ENCODE measurements at places on chromosomes 5 and 9.
A peak's percentile ranks its signal among the peaks of the same experiment; 100 is the strongest.

- no peak for DNase-seq
Observed at GRCh38 chr5:31036411-31036810, 157.1 kb upstream of the CDH6 start.

- DNase-seq, result no peak
Observed at GRCh38 chr5:72242796-72243475, 77.1 kb downstream of the MRPS27 start.

- DNase-seq, result no peak
Observed at GRCh38 chr5:159330131-159330800, at the start of gene IL12B. IL12B (minus strand) TSS chr5:159330487; CDS start chr5:159326782, 3,705 bp downstream.

DNA sequence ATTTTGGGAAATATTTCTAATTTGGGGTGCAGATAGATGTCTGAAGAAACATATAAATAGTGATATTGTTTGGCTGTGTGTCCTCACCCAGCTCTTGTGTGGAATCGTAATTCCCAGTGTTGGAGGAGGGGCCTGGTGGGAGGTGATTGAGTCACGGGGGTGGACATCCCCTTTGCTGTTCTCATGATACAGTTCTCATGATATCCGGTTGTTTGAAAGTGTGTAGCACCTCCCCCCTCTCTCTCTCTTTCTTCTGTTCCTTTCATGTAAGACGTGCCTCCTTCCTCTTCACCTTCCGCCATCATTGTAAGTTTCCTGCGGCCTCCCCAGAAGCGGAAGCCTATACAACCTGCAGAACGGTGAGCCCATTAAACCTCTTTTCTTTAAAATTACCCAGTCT is 11.4 kb upstream of the ADAMTS16 start:
- no peak for DNase-seq

DNA sequence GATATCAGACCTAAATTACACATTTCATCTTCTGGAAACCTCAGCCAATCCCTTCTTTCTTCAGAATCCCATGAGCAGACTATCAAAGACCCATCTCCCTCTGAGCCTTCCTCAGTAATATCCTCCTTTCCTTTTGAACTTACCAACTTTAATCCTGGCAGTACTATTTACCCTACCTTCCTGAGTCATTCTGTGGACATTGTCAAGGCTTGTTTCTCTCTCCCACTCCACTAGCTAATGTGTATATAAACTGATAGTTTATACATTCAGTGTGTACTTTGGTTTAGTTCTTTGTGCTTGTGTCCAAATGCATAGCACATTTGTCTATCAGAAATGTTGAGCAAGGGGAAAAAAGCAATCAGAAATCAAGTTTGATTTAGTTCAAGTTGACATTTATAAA is 568.3 kb downstream of the CSNK1G3 start:
- no peak for DNase-seq

- DNase-seq, result no peak
Observed at GRCh38 chr9:77598524-77598923, 49.6 kb downstream of the GNA14 start.

GRCh38 chr5:90932052-90932699 is 373.6 kb downstream of the ADGRV1 start:
- DNase-seq, result peak; percentile 76

DNA sequence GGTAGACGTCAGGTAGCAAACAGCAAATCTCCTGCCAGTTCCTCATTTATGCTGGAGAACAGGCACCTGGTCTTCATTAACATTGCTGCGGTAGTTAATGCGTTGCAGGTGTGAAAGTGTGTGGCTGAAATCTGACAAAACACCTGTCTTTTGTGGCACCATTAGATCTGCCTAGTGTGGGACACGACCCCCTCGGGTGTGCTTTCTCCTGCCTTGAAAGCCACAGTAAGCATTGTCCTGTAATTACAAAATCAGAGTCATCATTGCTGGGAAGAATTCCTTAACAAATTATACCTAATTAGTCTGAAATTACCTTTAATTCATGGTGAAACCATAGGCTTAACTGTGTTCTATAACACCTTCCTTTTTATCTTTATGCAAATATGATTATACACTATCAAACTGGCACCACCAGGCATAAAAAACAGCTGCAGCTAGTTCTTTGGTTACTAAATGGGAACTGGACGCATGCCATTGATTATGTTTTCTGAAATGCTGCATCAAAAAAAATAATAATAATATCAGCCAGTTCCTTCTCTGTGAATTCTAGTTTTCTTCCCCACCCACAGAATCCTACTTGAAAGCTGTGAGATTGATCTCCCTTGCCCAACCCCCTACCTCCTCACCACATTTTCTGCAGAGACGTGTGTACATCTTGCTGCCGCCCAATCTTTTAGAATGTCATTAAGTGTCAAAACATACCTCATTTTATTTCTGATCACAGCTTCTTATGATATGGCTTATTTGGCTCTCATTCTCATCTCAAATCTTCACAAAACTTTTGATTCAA is 374.0 kb downstream of the NFIB start:
- DNase-seq, result no peak

GRCh38 chr5:177475563-177476427 is 2.4 kb upstream of the DBN1 start:
- DNase-seq, result no peak

DNA sequence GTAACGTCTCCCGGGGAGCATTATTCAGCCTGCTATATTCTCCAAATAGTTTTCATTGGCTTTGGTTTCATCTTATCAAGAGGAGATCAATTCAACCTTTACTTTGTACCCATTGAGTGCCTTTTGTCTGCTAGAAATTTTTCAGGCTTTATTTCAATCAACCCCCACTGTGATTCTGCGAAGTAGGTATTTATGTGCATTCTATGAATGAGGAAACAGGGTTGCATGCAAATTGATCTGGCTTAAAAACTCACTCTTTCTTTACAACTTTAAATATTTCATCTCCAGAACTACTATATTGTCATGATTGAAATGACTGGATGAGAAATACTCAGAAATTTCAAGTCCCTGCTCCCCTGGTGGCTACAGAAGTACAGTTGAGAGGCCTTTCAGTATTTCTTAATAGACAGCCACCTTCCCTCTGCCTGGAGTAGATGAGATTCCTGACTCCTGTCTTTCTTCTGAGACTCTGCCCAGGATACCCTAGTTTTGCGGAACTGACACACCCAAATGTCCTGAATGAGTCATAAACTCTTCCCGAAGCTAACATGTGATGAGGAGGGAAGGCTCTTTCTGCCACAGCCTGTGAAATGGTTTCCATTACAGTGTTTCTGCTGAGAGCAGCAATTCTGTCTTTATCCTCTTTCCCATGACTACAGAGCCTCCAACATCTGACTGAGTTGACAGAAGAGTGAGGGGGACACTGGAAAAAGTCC is 52.6 kb upstream of the TNC start:
- DNase-seq, result no peak

DNA sequence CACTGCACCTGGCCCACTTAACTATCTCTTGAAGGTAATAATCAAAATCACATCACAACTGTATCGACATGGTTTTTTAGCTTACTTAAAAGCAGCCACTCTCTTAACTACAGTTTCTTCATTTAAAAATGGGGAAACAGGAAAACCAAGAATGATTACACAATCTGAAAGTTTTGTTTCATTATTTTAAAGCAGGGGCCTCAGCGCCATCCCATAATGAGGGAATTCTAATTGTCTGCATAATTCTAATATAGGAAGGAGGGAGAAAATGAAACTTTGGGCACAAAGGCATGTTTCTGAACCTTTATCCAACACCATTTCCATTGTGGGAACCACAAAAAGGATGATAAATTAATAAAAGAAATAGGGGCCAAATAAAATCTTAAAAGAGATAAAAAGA is 7.6 kb downstream of the HACD4 start:
- no peak for DNase-seq

GRCh38 chr5:4017076-4017803 is 421.6 kb downstream of the IRX1 start:
- no peak for DNase-seq

DNA sequence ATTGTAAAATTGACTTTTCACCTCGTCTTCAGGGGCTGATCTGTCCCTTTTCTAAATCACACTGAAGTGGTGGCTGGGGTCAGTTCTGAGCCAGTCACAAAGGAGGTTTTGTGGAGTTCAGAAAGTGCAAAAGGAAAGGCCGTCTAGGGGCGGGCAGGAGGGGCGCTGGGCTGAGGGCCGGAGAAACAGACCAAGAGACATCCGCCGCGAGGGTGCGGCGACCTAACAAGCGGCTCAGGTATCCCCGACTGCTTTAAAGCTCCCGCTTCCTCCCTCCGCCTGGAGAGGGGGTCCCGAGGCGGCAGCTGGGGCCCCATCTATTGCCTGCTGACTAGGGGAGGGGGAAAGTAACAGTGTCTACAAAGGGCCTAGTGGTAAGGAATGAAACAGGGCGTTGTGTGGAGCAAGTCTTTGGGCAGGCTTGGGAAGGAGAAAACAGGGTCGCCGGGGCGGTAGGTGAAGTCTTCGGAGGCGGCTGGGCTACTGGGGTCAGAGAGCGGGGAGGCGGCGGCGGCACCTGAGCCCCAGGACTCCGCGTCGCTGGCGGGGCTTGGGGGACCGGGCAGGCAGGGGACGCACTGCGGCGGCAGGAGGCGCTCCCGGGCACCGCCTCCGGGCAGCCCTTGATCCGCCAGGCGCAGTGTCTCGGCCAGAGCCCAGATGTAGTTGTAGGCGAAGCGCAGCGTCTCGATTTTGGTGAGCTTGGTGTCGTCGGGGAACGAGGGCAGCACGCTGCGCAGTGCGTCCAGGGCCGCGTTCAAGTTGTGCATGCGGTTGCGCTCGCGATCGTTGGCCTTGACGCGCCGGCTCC is 950 bp downstream of the NEUROG1 start:
- no peak for DNase-seq

GRCh38 chr9:36118706-36119105 is 17.8 kb upstream of the GLIPR2 start:
- DNase-seq, result no peak

DNA sequence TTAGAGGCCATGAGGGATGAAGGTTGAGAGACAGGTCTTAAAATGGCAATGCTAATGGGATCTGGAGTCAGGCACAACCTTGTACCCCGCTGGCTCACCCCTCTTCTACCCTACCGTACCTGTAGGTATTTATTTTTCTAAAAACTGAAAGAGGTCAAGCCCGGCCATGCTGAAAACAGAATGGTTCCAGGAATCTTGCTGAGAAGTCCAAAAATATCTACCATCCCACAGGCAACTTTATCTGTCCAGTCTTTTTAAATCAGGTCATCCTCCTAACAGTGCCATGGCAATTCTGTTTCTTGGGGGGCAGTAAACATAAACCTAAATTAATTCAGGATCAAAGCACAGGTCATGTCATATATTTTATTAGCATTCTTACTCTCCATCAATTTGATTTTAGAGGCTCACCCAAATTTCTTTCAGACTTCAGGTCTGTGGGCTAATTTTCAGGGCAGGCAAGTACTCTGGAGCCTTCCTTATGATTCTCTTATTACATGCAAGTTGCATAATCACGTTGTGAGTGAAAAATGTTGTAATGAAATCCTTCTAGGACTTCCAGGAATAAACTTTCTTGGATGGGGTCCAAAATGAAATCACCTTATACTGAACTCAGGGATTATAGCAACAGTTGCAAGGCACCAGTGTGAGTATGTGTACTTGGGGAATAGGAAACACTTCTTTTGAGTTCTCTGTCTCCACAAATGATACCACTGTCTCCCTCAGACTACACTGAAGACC is 102.7 kb upstream of the NREP start:
- no peak for DNase-seq

DNA sequence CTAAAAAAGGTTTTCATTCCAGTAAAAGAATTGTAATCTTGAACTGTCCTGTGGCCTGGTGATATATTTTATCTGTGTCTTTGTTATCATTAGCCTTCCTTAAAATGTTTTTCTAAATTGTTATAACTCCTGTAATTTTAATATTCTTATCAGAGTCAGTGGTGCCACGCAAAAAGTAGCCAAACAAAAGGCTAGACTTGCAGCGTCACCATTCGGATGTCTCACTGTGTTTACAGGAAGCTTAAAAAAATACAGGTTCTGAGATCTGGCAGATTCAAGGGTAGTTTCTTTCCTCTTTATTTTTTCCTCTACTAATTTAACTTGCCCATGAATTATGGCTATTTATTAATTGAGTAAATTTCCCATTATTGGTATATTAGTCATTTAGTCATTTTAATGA is 362.3 kb downstream of the MAT2B start:
- DNase-seq, result no peak

DNA sequence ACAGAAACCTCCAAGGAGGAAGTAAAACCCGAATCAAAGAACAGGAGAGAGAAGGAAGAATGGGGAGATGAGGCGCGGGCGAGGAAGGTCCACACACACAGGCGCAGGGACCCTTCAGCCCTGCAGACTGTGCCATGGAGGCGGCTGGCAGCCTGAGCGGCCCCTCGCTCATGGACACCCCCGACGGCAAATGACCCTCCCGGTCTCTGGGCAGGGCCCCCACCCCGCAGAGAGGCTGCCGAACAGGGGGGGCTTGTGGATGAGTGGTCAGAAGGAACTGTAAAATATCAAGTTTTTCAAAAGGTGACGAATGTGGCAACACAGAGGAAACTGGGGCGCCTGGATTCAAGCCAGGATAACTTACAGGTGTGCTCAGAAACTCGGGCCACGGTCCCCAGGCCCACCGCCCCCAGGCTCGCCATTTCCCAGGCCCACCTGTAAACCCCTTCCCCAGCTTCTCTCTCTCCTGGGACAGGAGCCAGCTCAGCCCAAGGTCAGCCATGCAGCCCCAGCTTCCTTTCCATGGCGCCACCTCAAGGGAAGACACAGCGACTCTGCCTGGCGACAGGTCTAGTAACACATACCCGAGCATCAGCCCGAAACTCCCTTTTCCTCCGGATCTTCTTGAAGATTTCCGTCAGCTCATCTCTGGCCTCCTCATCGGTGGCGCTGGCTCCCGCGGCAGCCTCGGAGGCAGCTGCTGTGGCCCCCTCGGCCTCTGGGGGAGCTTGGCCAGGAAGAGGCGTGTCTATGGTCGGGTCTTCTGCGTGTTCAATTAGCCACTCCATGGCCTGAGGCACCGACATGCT is 16.5 kb downstream of the UBAC1 start:
- DNase-seq, result no peak

- no peak for DNase-seq
Observed at GRCh38 chr9:114685951-114686350, 4.0 kb upstream of the TEX48 start.

GRCh38 chr9:96073531-96074480 is 198.3 kb downstream of the ERCC6L2 start:
- no peak for DNase-seq

DNA sequence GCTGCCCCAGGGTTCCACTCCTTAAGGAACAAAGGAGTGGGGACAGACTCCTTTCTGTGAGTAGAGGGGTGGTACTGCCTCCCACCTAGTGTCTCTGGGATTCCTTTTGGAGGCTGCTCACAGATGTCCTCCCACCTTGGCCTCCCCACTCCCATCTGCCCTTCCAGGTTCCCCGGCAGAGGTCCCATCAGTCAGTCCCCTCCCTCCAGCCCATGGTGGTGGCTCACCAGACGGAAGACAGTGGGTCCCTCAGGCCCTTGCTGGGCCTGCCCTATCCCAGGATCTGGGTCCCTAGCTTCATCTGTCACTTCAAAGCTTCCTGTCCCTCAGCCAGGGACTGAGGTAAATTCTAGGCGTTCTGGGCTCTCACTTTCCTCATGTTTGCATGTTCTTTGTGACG is 35.6 kb upstream of the NEK6 start:
- DNase-seq, result no peak
